ENCODE measurements at places on chromosomes 16 and 17. TPM values are rescaled to one million over a fixed set of nuclear protein-coding genes. Genes with fewer than 3 reads are reported as not detected.

The ZNF200 gene
- total RNA-seq: 12.2 TPM

The CLEC19A gene
- total RNA-seq: not detected

DNA sequence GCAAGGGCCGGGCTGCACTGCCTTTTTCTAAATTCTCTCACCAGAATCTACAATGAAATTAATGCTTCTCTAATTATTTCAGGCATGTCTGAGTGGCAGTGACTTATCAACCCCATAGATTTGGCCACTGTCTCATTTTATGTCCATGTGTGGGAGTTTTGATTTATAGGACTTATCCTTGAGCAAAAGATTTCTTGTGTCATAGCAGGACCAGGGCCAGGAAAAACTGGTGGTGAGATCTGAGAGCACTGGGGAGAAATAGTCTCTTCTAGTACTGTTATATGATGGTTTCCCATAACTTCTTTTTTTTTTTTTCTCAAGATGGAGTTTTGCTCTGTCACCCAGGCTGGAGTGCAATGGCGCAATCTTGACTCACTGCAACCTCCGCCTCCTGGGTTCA lies 1.5 kb upstream of the KRT23 start:
- DNase-seq: no peak
- no peak overlapping the region for H3K27ac ChIP-seq
- H3K27me3 ChIP-seq: peaks cover 13% of the 10 kb centered on the region
- H3K4me1 ChIP-seq: no peaks in the 10 kb centered on the region
- H3K36me3 ChIP-seq: no peaks in the 10 kb centered on the region
- H3K4me3 ChIP-seq: no peak overlapping the region

- H3K36me3 ChIP-seq: no peaks in the 10 kb centered on the region
- no peaks in the 10 kb centered on the region for H3K27me3 ChIP-seq
- no peak overlapping the region for H3K27ac ChIP-seq
- DNase-seq: no peak
Measured at GRCh38 chr17:57892820-57893595, 43.2 kb upstream of the MRPS23 start.

DNA sequence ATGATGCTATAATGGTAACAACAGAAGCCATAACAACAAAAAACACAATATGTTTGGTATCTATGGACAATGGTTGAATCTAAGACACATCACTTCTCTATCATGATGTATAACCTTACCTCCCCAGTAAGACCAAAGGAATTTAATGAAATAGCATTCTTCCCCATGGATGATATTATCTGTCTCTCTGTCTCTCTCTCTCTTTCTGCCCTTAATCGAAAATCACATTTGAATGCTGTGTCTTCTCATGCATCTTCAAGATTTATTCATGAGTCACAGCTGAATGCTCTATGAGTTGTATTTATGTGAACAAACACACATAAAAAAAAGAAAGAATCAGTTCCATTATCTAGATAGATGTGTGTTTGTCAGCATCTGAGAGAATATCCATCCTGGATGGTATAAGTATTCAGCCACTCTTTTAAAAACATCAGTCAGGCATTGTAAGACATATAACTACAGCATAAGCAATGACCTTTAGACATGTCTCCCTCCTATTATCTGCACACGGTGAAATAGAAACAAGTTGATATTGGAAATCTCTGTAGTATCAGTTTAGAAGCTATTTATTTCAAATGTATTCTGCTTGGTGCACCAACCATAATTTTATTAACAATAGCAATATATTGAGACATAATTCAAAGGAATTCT lies 433.3 kb downstream of the TOX3 start:
- H3K4me1 ChIP-seq: no peaks in the 10 kb centered on the region
- DNase-seq: no peak
- H3K27ac ChIP-seq: no peak overlapping the region
- H3K27me3 ChIP-seq: no peaks in the 10 kb centered on the region
- H3K36me3 ChIP-seq: no peaks in the 10 kb centered on the region

The SHISA9 gene
- total RNA-seq: not detected

DNA sequence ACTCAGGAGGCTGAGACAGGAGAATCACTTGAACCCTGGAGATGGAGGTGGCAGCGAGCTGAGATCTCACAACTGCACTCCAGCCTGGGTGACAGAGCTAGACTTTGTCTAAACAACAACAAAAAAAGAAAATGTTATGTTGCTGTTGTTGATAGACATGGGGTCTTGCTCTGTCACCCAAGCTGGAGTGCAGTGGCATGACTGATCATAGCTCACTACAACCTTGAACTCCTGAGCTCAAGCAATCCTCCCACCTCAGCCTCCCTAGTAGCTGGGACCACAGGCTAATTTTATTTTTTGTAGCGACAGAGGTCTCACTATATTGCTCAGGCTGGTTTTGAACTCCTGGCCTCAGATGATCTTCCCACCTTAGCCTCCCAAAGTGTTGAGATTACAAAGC lies 20.0 kb downstream of the FBXO47 start:
- no peak for DNase-seq
- H3K36me3 ChIP-seq: no peaks in the 10 kb centered on the region
- peaks cover 14% of the 10 kb centered on the region for H3K4me1 ChIP-seq
- H3K4me3 ChIP-seq: no peak overlapping the region
- no peaks in the 10 kb centered on the region for H3K27me3 ChIP-seq

The PPM1D gene
- total RNA-seq: 12.9 TPM

GRCh38 chr16:26382586-26382985 lies 684.1 kb upstream of the C16orf82 start:
- no peaks in the 10 kb centered on the region for H3K27me3 ChIP-seq
- H3K4me1 ChIP-seq: no peaks in the 10 kb centered on the region
- no peak overlapping the region for H3K4me3 ChIP-seq
- no peak overlapping the region for H3K27ac ChIP-seq
- no peaks in the 10 kb centered on the region for H3K36me3 ChIP-seq
- no peak for DNase-seq

- H3K4me1 ChIP-seq: peaks cover 5% of the 10 kb centered on the region
- no peak overlapping the region for H3K4me3 ChIP-seq
- H3K27me3 ChIP-seq: peaks cover 22% of the 10 kb centered on the region
- no peak for DNase-seq
Measured at GRCh38 chr16:77330332-77331042, 104.3 kb downstream of the ADAMTS18 start.

GRCh38 chr17:72404872-72405271 lies 284.1 kb downstream of the SOX9 start:
- H3K36me3 ChIP-seq: no peaks in the 10 kb centered on the region
- no peak overlapping the region for H3K4me3 ChIP-seq
- DNase-seq: no peak
- no peaks in the 10 kb centered on the region for H3K27me3 ChIP-seq

GRCh38 chr17:82283208-82283749 lies 9.8 kb upstream of the CSNK1D start:
- H3K36me3 ChIP-seq: no peaks in the 10 kb centered on the region
- H3K27me3 ChIP-seq: no peaks in the 10 kb centered on the region
- peaks cover 3% of the 10 kb centered on the region for H3K4me1 ChIP-seq
- H3K27ac ChIP-seq: no peak overlapping the region

The MT1A gene
- total RNA-seq: not detected

The ZFHX3 gene
- total RNA-seq: 0.40 TPM

The RAB11FIP4 gene
- total RNA-seq: 18.7 TPM

The PTX4 gene
- total RNA-seq: not detected

DNA sequence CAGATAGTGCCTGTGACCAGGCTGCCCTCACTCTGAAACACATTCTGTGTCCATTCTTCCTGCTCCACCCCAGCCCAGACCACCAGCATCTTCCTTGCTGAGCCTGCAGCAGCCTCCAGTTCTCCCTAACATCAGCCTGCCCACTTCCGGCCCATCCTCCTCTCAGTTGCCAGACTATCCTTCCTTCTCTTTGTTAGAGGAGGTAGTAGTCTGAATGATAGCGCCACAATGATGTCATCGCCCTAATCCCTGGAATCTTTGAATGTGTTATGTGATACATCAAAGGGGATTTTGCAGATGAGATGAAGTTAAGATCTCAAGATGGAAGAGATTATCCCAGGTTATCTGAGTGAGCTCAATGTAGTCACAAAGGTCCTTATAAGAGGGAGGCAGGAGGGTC lies 3.2 kb upstream of the ZDHHC1 start:
- no peak for DNase-seq
- no peak overlapping the region for H3K4me3 ChIP-seq
- H3K27ac ChIP-seq: no peak overlapping the region
- H3K27me3 ChIP-seq: peaks cover 27% of the 10 kb centered on the region
- H3K36me3 ChIP-seq: no peaks in the 10 kb centered on the region

The NPIPB12 gene
- 65.7 TPM for total RNA-seq

GRCh38 chr17:48565022-48565554 lies 13.1 kb downstream of the HOXB4 start:
- no peak overlapping the region for H3K27ac ChIP-seq
- peaks cover 14% of the 10 kb centered on the region for H3K27me3 ChIP-seq
- no peak for DNase-seq
- H3K4me1 ChIP-seq: peaks cover 9% of the 10 kb centered on the region
- no peaks in the 10 kb centered on the region for H3K36me3 ChIP-seq
- no peak overlapping the region for H3K4me3 ChIP-seq

The SLC5A11 gene
- total RNA-seq: 0.10 TPM

The C1QTNF1 gene
- total RNA-seq: 0.12 TPM

GRCh38 chr16:47067203-47067602 lies 76.5 kb downstream of the NETO2 start:
- H3K27ac ChIP-seq: no peak overlapping the region
- H3K4me3 ChIP-seq: no peak overlapping the region
- no peaks in the 10 kb centered on the region for H3K36me3 ChIP-seq
- H3K27me3 ChIP-seq: peaks cover 6% of the 10 kb centered on the region
- DNase-seq: no peak

- no peak for DNase-seq
- peaks cover 9% of the 10 kb centered on the region for H3K27me3 ChIP-seq
- no peak overlapping the region for H3K27ac ChIP-seq
- peaks cover 7% of the 10 kb centered on the region for H3K4me1 ChIP-seq
Measured at GRCh38 chr17:65727246-65727645, 165.8 kb upstream of the AXIN2 start.

The TEKT5 gene
- not detected for total RNA-seq

The SLC12A3 gene
- total RNA-seq: 0.04 TPM

The CA7 gene
- not detected for total RNA-seq

The ATAD5 gene
- 33.4 TPM for total RNA-seq

- H3K4me1 ChIP-seq: no peaks in the 10 kb centered on the region
- no peak overlapping the region for H3K27ac ChIP-seq
- peaks cover 4% of the 10 kb centered on the region for H3K36me3 ChIP-seq
Measured at GRCh38 chr16:67100569-67101310, 9.0 kb upstream of the PHAF1 start.

Data from activated naive CD8-positive, alpha-beta T cell treated with anti-CD3 and anti-CD28 coated beads for 36 hours (primary cell).